Activated CD4-positive, CD25-positive, alpha-beta regulatory T cell treated with anti-CD3 and anti-CD28 coated beads, Interleukin-2, amount 50 U/mL, for 72 hours (primary cell): ENCODE measurements at places on chromosomes 6 and 20.
A peak's percentile ranks its signal among the peaks of the same experiment; 100 is the strongest.

DNA sequence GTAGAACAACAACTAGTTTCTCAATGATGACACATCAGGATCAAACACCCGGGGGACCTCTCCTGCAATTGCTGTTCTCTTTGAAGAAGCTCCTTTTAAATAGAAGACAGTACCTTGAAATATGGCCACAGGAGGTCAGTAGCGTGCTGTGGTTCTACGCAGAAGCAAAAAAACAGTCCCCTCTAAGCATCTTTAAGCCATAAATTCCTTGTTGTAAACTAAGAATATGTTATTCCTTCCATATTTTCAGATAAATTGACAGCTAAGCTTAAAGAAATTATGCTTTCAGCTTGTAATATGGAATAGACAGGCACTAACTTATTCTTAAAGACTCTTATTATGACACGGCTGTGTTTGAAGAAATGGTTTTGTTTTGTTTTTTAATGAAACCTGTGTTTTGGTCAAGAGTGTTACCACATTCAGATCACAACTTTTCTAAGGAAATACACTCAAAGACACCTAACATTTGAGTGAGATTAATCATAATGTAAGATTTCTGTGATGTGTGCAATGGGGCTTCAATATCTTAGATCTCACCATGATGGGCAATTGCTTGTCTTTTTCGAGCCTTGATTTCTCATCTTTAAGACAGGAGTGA, 49.7 kb upstream of the IL20RA start:
- DNase-seq: peak; percentile 36

DNA sequence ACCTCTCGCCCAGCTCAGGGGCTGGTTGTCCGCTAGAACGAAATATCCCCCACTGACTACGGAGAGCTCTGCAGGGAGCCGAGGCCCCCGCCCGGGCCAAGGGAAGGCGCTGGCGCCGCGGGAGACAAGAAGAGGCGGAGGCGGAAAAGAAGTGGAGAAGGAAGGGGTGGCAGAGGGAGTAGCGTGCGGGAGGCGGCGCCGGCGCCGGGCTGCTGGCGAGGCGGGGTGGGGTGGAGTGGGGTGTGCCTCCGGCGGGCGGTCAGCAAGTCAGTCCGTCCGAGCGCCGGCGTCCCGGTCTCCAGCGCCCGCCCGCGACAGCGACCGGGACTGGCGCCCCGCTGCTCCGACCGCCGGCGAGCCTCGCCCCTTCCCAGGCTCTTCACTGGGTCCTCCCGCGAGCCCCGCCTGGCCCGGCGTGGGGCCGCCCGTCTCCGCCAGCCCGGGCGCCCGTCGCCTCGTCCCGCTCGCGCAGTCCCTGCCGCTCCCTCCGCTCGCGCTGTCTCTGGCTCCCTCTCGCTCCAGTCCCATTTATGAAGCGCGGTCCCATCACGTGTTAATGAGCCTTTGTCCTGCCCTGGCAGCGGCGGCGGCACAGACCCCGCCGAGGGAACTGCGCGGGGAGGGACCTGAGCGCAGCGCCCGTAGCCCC, at the start of gene CNR1:
TSS of gene CNR1 (minus strand) at position 504 of the 649 bp plus-strand sequence. CDS start 21,073 bp downstream, outside the sequence.
- peak; percentile 30 for DNase-seq

DNA sequence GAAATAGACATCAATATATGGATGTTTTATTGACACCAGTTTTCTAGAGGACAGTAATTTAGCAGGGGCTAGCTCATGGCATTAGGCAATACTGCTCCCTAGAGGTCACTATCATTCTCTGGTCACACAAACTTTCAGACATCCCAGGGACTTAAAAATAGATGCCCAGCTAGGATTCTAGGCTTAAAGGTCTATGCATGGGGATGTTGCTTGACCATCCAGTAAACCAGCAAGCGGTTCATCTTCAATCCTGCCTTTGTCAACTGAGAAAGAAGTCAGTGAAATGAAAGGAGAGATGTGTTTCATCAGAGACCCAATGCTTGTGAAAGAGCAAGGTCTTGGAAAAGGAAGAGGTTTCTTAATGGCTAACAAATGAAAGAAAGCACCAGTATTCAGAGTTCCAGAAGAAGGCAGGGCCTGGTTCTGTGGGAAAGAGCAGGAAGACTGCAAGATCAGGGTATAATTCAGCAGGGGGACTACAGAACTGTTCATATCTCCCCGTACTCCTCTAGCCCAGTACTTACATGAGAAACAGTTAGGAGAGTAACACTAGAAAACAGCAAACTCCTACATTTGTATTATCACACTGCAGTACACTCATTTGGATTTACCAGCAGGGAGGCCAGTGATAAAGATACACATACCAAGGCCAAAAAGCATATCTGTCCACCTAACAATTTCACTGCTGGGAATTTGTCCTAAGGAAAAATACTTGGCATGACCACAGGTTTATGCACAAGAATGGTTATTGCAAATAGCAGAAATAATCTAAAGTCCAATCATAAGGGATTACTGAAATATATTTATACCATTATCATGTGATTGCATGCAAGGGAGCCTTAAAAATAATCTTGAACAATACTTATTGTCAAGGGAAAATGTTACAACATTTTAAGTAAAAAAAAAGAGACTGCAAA, 151.4 kb upstream of the LAMA2 start:
- no peak for DNase-seq

GRCh38 chr20:1225783-1226654, at the start of gene RAD21L1:
Gene RAD21L1 (plus strand): TSS chr20:1226044. CDS start chr20:1228454, 2,410 bp downstream.
- DNase-seq: peak; percentile 74

DNA sequence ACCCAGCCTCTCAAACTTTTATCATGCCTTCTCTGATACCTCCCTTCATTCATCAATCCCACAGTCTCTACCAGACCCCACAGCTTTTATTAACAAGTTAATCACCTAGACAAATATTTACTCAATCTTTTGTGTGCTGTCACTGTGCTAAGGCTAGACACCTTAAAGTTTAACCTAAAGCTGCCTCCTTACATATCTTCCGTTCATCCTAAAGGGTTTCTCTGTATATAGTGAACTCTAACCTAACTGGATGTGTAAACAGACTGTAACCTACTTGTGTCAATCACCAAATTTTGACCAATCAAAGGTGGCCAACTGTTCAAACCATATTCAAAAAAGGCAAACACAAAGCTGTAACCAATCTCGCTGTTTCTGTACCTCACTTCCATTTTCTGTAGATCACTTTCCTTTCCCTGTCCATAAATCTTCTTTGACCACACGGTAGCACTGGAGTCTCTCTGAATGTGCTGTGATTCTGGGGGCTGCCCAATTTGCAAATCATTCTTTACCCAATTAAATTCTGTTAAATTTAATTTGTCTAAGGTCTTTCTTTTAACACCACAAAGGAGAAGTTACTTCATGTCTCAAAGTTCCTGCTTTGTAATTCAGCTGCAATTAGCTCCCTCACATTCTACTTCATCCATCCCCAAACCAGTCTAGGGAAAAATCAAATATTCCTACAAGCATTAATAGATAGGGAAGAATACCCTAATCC, 72.5 kb downstream of the ARHGAP18 start:
- no peak for DNase-seq

GRCh38 chr6:15073344-15073789, 172.5 kb upstream of the JARID2 start:
- no peak for DNase-seq

- no peak for DNase-seq
Observed at GRCh38 chr6:170371588-170371987, 65.0 kb downstream of the FAM120B start.

DNA sequence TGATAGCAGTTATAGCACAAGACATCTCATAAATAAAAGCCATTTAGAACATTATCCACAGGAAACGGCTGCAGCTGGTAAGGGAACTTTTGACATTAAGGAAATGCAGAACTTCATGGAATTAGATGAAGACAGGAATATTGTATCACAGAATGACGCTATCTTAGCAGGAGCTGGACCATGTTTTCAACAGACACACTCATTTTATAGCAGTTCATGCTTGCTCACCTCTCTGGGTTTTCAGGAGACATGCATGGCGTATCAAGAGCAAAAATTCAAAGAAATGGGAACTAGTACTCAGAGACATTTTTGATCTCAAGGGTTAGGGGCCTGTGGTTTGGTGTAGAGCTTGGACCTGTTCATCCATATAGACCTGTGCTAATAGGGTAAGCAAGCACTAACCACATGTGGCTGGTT, 125.0 kb downstream of the FYN start:
- no peak for DNase-seq

DNA sequence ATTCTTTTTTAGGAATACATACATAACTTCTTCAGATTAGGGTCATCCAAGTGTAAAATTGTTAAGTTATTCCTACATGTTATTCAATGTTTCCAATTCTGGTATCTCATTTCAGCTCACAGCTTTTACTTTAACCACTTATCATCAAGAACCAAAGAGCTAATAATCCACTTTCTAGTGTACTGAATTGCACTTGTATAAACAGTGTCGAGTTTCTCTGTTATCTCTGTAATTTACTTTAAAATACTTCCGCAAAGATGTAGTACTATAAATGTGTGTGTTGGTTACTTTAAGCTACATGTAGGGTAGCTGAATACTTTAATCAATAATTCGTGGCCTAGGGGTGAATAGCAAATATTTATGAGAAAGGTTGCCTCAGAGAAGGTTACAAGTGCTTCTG, 8.8 kb upstream of the GJA1 start:
- DNase-seq: no peak

DNA sequence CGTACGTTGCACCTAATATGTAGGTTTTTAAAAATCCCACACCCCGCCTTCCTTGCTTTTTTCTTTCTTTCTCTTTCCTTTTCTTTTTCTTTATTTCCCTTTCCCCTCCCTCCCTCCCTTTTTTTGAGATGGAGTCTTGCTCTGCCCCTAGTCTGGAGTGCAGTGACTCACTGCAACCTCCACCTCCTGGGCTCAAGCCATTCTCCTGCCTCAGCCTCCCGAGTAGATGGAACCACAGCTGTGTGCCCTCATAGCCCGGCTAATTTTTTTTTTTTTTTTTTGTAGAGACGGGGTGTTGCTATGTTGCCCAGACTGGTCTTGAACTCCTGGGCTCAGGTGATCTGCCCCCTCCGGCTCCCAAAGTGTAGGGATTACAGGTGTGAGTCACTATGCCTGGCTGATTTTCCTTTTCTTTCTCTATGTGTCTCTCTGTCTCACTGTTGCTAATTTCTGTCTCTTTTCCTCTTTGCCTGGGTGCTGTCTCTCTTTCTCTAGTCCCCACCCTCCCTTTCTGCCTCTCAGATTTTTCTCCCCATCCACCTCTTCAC, 61.2 kb downstream of the SRC start:
- DNase-seq: no peak

- DNase-seq: no peak
Observed at GRCh38 chr6:168590406-168590805, 149.4 kb downstream of the SMOC2 start.

- no peak for DNase-seq
Observed at GRCh38 chr6:82893889-82894652, 171.6 kb downstream of the UBE3D start.

- no peak for DNase-seq
Observed at GRCh38 chr6:167157414-167157813, 366 bp downstream of the GPR31 start.

- DNase-seq: no peak
Observed at GRCh38 chr6:167996424-167997199, 859 bp upstream of the KIF25 start.

DNA sequence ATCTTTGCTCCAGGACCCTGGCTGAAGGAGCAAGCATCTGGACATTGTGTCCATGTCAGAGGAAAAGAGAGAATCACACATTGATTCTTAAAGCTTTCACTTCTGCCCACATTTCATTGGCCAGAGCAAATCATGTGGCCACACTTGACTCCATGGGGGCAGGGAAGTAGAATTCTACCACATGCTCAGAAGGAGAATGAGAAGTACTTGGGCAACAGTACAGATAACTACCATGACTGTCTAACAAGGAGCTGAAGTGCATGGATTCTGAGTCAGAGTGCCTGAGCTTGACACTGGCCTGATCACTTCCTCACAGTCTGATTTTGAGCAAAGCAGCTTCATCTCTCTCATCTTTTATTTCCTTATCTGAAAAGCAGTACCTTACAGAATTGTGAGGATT, 38.6 kb downstream of the GHRH start:
- DNase-seq: no peak

GRCh38 chr6:151004383-151005024, 139.0 kb downstream of the MTHFD1L start:
- no peak for DNase-seq

DNA sequence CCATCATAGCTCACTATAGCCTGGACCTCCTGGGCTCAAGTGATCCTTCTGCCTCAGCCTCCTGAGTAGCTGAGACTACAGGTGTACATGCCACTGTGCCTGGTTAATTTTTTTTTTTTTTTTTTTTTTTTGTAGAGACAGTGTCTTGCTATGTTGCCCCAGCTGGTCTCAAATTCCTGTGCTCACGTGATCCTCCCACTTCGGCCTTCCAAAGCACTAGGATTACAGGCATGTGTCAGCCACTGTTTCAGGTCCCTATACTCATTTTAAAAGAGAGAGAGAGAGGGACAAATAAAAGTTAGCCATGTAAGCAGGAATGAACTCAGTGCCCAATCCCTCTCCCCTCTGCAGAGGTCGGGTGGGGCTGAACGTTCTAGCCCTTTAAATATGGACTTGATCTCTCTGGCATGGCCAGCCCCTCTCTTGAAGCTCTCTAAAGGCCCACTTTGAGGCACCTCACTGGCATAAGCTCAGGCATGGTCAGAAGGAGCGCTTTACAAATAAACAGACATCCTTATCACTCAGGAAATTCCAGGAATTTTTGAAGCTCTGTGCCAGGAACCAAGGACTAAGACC, 9.0 kb upstream of the SERPINB1 start:
- no peak for DNase-seq

DNA sequence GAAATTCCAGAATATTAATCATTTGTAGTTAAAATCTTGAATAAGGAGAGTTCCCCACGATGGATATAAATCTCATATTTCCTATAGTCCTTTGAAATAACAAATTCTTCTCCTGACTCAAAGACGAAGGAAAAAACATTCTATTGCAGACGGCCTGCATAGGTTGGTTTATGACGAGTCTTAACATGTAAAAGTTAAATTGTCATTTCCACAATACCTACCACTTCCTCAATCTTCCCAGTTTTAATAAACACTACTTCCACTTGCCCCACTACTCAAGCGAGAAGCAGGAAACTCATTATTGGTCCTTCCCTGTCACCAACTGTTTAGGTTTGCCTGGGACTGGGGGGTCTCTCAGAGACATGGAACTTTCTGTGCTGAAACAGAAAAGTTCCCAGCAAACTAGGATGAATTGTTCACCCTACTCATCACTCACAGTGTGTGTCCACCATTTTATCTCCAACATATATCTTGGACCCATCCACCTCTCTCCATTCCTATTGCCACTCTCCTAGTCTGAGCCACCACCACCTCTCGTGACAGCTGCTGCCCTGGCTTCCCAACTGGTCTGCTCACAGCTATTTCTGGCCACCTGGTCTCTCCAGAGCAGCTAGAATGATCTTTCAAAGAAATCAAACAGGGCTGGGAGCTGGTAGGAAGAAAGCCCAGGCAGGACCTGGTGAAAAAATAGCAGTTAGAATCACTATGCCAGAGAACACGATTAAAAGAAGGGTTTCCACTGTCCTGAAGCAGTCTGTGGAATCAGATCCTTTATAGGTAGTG, 15.1 kb upstream of the ZSCAN9 start:
- no peak for DNase-seq
